ENCODE measurements at places on chromosomes 1 and 21.

DNA sequence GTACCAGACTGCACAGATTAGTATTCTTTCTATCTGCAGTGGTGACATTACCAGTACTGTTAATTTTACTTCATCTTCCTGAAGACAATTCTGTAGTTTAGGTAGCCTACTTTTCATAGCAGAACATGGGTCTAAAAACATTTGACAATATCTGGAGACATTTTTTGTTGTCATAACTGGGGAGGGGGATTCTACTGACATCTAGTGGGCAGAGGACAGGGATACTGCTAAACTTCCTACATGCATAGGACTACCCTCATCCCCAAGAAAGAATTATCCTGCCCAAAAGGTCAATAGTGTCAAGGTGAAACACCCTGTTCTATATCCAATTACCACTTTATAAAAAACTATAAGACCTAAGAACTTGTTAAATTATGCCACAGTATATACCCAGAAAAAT is 3.4 kb upstream of the ARHGAP29 start:
- DNase-seq = peak; percentile 25

GRCh38 chr21:26147535-26147934 is 23.0 kb downstream of the APP start:
- no peak for DNase-seq

DNA sequence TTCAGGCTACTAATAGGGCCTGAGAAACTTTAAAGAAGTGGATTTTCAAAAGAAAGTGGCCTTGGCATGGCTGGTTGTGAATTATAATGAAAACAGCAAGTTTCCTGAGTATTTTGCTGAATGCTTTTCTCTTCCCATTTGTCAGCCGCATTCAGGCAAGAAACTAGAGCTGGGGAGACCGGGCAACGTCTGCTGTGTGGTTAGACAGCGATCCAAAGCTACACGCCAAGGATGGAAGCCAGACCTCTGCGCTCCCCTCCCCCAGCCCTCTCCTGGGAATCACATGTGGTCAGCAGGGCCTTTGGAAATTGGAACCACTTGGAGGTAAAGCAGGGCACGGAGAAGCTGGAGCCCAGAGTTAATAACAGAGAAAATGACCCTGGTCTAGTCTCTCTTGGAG is 114.1 kb upstream of the CD34 start:
- no peak for DNase-seq

GRCh38 chr21:41669533-41669830 is 97.4 kb downstream of the RIPK4 start:
- DNase-seq = no peak
